ENCODE measurements at places on chromosomes 7 and 10. TPM values are rescaled to one million over a fixed set of nuclear protein-coding genes. Genes with fewer than 3 reads are reported as not detected.

DNA sequence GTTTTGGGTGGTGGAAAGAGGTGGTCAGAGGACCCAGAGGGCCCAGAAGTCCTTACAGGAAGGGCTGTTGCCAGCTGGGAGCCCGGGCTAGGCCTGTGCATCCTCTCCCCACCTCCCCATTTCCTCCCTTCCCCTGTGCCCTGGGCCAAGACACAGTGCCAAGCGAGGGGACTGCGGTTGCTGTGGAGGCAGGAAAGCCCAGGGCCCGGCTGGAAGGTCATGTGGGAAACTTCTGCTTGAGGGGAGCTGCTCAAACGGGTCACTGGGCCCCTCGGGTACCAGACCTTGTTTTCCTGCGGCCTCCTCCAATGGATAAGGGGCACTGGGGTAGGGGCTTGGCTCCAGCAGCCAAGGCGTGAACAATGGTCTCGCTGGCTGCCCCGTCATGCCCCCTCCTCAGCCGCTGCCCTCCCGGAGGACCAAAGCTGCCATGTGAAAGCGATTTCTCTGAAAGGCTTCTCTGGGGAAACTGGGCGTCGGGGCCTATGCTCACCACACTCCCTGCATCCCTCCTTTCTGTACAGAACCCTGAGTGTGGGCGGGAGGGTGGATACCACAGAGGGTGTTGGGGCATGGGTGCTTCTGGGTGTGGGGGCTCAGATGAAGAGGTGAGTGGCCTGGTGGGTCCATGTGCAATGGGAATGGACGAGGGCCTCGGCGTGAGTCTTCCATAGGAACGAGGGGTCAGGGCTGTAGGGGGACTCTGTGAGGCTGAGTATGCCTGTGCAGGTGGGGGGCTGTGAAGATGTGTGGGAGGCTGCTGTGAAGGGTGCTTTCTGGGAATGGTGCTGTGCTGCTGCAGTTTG, 135.3 kb downstream of the PTPN20 start:
- peak; percentile 49 for DNase-seq

DNA sequence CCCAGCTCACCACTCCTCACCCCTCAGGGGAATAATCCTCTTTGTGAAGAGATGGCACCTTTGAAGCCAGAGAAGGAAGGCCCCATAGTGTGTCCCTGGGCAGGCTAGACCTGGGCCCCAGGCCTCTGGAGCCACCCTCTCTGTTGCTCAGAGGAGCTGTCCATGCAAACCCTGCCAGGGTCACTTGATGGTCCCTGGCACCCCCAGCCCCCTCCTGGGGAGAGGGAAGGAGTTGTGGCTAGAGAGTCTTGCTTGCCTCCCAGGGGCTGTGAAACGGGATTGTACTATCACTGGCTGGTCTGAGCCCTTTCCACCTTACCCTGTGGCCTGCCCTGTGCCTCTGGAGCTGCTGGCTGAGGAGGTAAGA, 5.8 kb downstream of the GHRHR start:
- no peak for DNase-seq

DNA sequence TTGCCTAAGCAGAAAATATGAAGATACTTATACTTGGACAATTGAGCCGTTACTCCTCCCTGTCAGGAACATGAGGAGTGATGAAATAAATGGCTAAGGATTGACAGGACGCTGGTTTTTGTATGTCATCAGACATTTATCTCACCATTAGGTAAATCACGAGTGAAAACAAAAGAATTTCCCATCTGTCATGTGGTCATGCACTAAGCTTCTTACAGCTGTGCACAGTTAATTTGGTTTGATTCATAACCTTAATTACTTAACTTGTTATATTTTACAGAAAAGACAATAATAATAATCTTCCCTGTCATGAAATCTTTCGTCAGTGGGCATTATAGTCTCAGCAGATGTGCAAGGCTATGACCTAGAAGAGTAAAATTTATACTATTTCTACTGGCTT, 266.5 kb downstream of the HGF start:
- no peak for DNase-seq

- peak; percentile 89 for DNase-seq
Observed at GRCh38 chr7:135150072-135150782, 2.4 kb downstream of the TMEM140 start.

- no peak for DNase-seq
Observed at GRCh38 chr7:27082171-27082570, 13.6 kb downstream of the HOXA1 start.

DNA sequence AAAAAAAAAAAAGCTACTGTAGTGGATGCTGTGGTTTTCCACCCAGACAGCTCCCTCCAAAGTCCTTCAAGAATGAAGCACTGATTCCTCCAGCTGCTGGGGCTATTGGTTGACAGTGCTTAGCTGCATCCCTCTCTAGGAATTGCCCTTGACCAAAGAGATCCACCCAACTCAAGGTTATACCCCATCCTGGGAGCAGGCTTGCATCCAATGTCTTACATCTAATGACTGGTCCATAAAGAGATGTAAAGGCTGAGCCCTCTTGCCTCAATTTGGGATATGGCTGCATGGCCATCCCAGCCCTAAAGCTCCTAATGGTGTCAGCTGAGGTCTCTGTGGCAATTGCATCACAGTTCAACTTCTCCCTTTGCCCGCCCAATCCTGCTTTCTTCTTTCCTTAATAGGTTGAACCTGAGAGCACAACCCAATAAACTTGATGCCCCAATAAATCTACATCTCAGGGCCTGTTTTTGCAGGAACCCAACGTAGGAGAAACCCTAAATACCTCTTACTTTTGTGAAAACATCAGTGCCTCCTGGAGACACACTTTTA, 4.4 kb downstream of the GPR37 start:
- DNase-seq = no peak

Gene CYP26C1
- 0.07 TPM for total RNA-seq

All from right lobe of liver (tissue), 6 donors.